ENCODE measurements at places on chromosomes 7 and 10.

- DNase-seq, result no peak
These were observed 116.7 kb downstream of the SEMA3E start for GRCh38 chr7:83532219-83532618.

GRCh38 chr10:89427629-89428028 lies 13.3 kb downstream of the IFIT5 start:
- no peak for DNase-seq

DNA sequence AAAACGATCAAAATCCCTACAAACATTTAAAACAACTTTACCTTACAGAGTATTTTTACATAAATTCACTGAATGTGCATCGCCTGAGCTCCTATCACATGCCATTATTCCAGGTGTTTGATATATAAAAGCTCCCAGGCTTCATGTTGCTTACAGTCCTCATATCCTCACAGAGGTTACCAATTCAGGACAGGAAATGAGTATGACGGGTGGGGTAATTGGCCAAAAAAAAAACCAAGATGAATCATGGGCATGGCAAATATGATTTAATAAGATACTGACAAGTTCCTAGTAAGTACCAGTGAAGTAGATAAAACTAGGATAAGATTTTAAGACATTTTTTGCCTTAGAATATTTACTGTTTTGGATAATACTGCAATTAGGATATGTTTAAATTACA lies 135.8 kb downstream of the KMT2E start:
- DNase-seq, result no peak

DNA sequence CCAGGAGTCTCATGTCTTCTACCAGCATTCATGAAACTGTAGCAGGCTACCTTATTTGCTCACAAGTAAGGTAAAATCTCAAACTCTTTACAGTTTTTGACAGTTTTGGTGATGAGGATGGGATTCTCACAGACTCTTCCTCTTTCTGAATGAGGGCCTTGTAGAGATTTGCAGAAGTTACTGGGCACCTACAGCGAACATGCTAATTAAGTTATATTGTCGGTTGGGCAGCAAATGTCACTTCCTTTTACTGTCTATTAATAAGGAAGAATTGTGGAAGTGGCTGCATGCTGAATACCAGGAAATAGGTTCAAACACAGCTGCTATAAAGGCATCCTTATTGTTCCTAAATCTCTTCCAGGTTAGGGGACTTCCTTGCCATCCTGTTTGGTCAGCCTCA lies 189.6 kb downstream of the DNAJC1 start:
- DNase-seq, result no peak

- peak; percentile 69 for DNase-seq
These were observed 28.1 kb downstream of the ARL4A start for GRCh38 chr7:12715372-12716133.

DNA sequence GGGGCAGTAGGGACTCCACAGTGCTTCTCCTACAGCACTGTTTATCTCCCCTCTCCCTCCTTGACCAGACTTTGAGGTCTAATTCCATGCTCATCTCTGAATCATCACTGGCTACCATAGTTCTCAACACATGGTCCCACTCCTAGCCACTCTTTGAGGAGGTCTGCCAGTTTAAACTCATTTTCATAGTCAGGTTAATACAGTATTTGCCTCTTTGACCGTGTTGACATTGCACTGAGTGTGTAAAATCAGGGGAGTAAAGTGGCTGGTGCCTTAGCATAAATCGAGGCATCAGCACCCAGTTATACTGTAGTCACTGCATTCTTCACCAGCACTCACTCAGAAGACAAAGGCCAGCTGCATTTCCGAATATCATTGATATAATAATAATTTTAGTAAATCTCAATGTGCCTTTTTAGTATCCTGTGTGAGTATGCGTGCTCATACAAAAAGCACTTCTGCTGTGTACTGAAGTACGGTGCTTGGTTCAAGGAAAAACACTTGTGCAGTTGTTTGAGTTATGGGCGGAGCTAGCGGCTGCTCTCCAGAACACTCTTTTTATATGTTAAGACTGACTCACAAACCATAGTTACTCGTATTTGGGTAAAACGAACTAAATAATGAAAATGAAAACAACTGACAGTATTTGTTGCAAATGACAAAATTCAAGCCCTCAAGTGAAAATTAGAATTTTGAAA lies 89.7 kb downstream of the GALNT11 start:
- no peak for DNase-seq

DNA sequence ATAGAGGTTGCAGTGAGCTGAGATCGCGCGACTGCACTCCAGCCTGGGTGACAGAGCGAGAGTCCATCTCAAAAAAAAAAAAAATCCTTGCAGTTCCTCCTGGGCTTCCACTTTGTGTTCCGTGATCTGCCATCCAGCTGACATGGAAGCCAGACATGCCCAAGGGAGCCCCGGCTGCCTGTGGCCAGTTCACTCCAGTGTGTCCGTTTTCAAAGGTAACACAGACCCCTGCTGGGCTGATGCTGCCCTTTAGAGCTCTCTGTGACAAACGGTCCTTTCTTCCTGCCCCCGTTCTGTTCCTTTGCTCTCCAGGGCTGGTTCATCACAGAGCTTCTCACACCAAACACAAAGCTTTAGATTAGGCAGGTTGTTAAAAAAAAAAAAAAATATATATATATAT lies 130.8 kb downstream of the CUL2 start:
- no peak for DNase-seq

DNA sequence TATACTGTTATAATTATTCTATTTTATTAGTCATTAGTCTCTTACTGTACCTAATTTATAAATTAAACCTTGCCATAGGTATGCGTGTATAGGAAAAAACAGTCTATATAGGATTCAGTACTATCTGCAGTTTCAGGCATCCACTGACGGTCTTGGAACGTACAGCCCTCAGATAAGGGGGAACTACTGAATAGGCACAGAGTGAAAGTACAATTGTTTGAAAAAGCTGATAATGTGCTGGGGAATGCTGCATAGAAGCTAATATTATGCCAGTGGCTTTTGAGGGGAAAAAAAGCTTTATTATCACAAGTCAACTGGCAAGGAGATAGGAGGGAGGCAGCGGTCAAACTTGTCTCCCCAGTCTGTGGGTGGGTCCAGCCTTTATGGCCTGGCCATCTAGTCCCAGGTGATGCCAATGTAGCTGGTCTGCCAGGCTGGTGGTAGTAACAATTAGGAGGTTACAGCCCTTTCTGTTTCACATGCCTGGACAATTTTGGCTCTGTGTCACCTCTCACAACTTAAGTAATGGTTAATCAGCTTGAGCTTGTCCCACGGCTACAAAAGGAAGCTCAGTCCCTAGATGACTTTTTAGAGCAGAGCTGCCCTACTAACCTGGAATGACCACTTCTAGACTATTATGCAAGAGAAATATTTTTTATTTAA lies 8.3 kb upstream of the FMC1 start:
- DNase-seq, result no peak

GRCh38 chr7:69827558-69827957 lies 229.3 kb downstream of the AUTS2 start:
- DNase-seq, result no peak

DNA sequence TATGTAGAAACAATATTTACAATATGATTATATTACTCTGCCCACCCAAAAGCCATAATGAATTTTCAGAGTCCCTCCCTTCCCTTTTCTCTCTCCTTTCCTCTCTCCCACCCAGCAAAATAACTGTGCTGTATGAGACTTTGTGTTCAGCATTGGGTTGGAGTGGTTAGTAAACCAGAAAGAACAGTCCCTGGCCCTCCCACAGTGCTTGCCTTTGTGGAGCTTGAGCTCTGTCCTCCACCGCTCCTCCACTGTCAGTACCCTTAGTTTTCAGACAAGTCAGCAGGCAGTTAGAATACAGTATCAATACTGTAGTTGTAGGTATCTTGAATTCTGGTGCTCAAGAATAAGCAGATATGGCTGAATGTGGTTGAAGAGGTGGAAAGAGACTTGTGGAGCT lies 92.7 kb downstream of the CDK14 start:
- DNase-seq, result no peak

DNA sequence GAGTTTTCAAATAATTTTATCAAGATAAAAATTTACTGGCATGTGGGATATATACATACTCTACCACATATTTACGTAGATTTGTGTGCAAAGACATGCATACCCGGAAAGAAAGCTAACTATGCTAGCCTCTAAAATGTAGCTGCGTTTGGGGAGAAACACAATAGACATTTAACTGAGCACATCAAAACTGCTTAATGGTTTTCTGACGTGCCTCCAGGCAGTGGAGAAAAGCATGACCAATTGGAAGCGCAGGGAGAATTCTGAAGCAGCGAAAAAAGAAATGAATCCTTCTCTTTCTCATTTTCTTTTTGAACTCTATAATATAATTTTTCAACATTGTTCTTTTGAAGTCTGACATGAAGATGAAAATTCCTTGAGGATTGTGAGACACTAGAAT lies 60.3 kb upstream of the LYZL1 start:
- DNase-seq, result no peak

Data from NCI-H510A (cell line).